ENCODE measurements at places on chromosomes 16 and 17.

DNA sequence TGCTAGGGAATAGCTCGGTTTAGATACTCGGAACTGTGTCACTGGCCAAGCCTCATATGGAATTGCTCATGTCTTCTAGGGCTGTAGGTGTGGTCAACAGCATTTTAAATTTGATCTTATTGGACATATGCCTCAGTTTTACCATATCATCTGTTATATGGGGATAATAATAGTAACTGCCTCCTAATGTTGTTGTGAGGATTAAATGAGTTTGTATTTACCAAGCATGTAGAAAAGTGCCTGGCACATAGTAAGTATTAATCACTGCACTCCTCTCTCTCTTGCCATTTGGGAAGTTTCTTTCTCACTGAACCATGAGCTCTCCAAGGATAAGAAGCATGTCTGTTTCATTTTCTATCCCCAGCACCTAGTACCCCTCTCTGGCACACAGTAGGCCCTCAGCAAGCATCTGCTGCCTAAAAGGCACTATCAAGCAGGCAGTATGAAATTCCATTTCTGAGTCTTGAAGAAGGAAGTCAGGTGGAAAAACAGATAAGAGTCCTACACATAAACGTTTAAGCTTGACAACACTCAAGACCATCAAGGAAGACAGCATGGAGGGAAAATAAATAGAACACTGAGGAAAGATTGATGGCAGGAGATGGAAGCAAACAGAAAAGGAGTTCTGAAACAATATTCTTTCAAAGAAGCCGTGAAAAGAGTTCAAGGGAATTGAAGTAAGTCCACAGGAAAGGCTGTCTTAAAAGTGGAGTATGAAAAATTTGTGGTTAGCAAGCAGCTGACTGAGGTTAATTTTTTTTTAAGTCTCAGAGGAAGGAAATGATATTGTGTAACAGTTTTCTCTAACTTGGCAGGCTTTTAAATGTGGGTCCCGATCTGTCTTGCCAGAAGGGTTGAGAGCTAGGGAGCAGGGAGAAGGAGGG lies 2.2 kb upstream of the ATP6V0A1 start:
- DNase-seq, result peak; percentile 73

DNA sequence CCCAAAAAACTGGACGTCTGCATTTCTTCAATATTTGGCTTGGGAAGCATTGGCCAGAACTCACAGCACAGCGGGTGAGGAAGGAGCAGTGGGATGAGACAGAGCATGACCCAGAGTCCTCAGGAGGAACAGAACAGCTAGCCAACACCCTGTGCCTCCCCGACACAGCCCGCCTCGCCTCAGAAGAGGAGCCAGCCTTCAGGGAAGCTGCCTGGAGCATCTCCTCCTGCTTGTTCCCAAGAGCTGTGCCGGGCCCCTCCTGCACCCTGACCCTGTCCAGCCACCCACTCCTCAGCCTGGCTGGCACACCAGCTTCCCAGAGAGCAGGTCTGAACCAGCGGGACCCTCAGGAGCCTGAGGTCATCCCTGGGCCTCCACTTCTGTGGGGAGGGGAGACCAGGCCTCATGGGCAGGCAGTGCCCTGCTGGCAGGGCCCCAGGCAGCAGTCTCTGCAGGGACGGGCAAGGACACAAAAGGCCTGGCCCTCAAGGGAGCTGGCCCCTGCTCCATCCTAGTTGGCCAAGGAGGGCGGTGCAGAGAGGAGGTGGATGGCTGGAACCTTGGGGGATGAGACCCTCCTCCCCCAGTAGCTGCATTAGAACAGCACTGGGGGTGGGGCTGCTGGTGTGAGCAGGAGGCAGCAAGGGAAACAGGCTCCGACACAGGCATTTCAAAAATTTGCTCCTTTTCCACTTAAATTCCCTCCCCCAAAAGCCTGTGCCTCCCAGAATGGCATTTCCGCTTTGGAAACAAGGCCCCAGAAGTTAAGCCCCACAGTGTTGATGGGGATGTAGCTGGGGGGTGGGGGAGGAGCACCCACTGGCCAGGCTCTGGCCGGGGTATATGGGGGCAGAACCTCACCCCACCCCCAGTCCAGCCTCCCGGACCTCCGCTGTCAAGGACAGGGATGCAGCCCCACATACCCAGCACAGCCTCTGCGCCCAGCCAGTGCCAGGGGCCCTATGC lies 1.8 kb upstream of the BCAR1 start:
- DNase-seq, result peak; percentile 95

DNA sequence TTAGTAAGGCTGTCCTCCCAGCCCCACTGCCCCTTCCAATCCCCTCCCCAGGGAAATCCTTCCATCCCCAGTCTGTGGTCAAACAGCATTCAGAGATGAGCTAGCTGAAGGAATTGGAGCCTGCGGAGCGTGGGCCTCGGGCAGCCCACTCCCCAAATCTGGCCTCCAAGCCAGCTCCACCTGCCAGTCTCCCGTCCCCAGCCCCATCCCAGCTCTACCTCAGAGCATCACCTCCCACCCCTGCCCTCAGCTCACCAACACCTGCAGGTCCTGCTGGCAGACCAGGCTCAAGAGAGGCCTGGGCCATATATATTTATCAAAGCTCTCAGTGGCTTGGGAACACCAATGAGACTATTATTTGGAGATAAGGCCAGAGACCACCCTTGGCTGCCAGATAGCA lies 5.2 kb upstream of the SPPL2C start:
- DNase-seq, result no peak

GRCh38 chr16:81198635-81199034 lies 39.9 kb upstream of the BCO1 start:
- no peak for DNase-seq

- DNase-seq, result no peak
Observed at GRCh38 chr17:8650119-8650499, 19.6 kb upstream of the MYH10 start.

GRCh38 chr16:72637306-72637705 lies 410.6 kb downstream of the ZFHX3 start:
- DNase-seq, result peak; percentile 59

DNA sequence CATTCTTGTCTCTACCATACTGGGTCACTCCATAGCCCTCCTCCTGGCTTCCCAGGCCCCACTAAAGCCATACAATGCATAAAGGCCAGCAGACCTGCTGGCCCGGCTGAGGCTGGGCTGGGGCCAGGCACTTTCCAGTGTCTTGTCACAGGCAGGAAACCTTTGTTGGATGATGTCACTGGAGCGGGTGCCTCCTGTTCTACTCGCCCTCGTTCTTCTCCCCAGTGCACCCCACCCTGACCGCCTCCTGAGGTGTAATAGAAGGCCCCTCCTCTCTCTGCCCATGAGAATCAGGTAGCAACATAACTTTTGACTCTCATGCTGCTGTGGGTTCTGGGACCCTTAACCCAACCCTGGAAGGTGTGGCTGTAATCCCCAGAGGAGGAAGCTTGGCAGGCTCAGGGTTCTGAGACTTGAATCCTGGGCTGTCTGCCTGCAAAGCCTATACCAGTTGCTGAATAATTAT lies 54.2 kb upstream of the IL34 start:
- no peak for DNase-seq

DNA sequence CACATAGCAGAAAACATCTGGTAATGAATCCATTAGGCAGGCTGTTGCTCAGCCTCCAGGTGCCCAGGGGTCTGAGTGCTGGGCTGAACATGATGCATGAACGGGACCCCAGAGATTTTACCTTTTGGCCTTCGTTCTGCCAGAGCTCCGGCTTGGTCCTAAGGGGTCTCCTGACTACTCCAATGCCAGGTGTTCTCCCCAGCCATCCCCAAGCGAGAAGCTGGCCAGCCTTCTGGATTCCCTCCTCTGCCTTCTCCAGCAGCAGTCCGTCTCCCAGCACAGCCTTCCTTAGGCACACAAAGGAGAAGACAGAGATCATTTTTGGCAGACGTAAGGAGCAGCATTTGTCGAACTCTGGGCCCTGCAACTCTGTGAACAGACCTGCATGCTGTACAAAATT lies 109.4 kb downstream of the RBFOX1 start:
- DNase-seq, result no peak

DNA sequence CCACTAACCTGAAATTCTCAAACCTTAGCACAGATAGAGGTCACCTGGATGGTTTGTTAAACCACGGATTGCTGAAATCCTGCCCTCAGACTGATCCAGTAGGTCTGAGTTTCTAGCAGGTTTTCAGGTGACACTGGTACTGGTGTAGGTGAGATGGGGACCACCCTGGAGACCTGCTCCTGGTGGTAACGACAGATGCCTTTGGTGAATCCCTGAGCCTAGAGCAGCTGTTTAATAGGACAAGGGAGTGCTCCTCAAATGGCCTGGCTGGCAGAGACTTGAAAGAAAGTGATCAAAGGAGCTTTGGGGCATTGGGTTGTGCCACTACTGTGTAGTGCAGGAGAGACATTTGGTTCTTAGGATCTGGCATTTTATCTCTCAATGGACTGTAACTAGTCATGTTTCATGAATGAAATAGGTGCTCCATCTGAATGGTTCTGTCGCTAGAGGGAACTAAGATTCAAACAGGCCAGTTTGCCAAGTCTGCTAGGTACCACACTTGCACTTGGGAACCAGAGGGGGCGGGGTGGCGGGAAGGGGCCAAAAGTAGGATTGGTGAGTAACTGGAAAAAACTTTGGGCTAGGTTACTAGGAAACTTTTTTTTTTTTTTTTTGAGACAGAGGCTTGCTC lies 2.9 kb upstream of the IFI35 start:
- peak; percentile 64 for DNase-seq

GRCh38 chr16:30659507-30660423 lies 1.5 kb downstream of the FBRS start:
- peak; percentile 19 for DNase-seq

- DNase-seq, result no peak
Observed at GRCh38 chr16:49844359-49844758, 11.6 kb downstream of the ZNF423 start.

DNA sequence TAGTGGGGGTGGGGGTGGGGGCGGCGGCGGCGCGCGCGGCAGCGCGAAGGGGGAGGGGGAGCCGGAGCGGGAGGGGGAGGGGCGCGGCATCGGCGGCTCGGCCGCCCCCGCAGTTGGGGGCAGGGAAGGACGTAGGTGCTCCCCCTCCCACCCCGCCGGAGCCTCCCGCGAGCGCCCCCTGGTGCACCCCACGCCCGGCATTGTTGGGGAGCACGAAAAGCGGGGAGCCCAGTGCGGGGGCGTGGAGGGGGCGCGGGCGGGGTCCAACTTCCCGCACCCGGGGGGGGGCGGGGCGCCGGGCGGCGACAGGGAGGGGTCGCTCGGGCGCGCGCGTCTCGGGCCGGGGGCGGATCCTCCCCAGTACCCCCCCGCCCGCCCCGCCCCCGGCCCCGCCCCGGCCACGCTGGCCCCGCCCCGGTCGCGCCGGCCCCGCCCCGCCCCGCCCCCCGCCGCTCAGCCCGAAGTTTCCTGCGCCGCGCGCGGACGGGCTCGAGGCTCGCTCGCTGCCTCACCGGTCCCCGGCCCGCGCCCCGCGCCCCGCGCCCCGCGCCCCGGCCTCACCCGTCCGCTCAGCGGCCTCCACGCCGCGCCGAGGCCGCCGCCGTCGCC lies at the start of gene CACNA1H:
Gene CACNA1H, plus strand, starts transcription at position 456 of the 609 bp plus-strand sequence. CDS start 632 bp downstream, outside the sequence.
- no peak for DNase-seq

- DNase-seq, result no peak
Observed at GRCh38 chr16:60310846-60311445, 1576.8 kb upstream of the GOT2 start.

- no peak for DNase-seq
Observed at GRCh38 chr16:10870137-10870776, 6.7 kb upstream of the CIITA start.

DNA sequence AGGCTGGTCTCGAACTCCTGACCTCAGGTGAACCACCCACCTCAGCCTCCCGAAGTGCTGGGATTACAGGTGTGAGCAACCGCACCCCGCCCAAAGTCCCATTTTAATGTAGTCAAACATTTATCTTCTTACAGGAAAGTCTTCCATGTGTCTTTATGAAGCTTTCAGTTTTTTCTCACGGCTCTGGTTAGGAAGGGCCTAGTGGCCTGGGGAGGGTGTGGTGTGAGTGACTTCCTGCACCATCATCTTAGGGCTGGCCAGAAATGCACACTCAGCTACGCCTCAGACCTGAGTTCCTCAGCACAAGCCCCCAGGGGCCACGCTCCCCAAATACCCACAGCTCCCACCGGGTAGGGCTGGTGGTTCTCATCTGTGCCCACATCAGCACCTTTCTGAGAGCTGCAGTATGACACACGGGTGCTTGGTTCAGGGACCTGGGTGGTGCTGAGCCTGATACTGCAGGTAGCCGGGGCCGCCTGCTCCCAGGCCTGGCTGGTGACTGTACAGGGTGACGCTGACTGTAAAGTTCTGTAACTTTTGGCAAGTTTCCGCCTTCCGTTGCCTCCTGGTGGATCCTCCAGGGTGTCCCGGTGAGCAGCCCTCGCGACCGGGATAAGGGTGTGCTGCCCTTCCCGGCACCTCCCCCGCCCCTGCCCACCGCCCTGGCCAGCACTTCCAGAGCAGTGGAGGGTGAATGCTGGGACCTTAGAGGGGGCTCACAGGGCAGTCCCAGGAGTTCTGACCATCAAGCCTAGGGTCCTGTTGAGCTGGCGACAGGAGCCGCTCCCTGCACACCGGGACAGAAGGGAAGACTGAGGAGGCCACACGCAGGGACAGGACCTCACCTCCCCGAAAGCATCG lies 52.5 kb downstream of the ZNF778 start:
- DNase-seq, result no peak

DNA sequence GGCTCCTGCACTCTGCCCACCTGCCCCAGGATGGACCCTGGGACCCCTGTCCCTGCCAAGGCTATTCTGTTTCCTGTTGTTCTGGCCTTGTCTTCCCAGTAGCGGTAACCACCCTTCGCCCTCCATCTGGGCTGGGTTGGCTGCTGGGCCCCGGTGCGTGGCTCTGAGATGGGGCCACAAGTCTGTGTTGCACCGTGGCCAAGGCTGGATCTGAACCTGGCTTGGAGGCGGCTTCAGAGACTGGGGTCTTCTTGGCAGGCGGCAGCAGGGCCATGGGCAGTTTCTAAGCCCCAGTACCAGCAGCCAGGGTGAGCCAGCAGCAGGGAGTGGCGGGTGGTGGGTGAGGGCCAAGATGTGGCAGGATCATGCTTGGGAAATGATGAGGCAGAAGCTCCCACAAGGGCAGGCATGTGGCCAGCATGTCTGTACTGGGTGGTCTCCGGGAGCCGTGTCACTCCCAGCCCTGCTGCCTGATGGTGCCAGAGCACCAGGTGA lies 12.6 kb downstream of the MAP2K3 start:
- DNase-seq, result no peak

DNA sequence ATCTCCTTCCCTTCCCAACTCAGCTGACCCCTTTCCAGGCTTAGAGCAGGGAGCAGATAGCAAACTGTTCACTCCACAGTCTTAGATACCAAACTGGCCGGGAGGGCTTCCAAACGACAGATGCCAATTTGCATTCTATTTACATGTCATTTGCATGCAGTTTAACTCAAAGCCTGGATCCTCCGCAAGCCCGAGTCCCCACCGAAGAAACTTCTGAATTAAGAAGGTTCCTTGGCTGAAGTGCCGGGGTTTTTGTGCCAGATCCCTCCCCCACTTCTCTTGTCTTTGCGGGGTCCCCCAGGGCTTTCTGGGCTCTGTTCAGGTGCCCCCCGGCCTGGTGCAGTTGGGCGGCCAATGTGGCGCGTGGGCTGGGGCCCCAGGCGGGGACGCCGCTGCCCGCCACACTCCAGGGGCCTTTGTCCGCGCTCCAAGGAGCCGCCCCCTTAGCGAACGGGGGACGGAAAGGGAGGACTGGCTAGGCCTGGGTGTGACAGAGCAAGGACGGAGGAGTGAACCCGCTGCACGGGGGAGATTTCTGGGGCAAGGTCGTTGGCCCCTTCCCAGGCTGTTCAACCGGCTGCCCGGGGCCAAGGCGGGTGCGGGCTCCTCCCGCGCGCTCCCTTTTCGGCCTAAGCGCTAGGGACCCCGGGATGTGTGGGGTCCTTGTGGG lies 1.2 kb downstream of the GPRC5B start:
- no peak for DNase-seq

Measured in fibroblast of skin of scalp (primary cell).